Fibroblast of villous mesenchyme (primary cell): ENCODE measurements at places on chromosomes 4 and X. TPM values are rescaled to one million over a fixed set of nuclear protein-coding genes. Genes with fewer than 3 reads are reported as not detected.

The NIPAL1 gene
- 1.6 and 4.3 TPM in 2 replicates for total RNA-seq

The PNMA6A gene
- 0.32 and 0.43 TPM in 2 replicates for total RNA-seq

The NRK gene
- 0.32 and 4.7 TPM in 2 replicates for total RNA-seq

The IBSP gene
- total RNA-seq, result not detected in 2 replicates

The RNF212 gene
- 2.9 and 3.0 TPM in 2 replicates for total RNA-seq

The RENBP gene
- 4.3 and 12.6 TPM in 2 replicates for total RNA-seq

The CD99L2 gene
- 45.7 and 47.9 TPM in 2 replicates for total RNA-seq

The UGT2A2 gene
- not detected in 2 replicates for total RNA-seq

The NSUN7 gene
- total RNA-seq, result 0.32 and 0.86 TPM in 2 replicates

The ASB11 gene
- not detected in 2 replicates for total RNA-seq

The NHSL2 gene
- 9.7 and 9.9 TPM in 2 replicates for total RNA-seq

DNA sequence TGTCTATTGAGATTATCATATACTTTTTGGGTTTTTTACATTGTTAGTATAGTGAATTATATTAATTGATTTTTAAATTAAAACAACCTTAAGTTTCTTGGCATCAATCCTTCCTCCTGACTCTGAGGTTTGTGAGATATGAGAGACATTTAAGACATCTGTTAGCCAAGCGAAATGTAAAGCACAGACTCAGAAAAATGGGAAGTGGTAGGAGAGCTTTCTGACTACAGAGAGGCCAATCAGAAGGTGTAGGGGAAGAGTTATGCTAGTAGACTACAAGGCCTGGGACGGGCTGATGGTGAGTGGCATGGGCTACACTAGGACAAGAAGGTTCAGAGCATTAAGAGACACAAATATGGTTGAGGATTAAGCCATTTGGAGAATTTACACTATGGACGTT, 255.4 kb downstream of the PRDM5 start:
- DNase-seq, result no peak

DNA sequence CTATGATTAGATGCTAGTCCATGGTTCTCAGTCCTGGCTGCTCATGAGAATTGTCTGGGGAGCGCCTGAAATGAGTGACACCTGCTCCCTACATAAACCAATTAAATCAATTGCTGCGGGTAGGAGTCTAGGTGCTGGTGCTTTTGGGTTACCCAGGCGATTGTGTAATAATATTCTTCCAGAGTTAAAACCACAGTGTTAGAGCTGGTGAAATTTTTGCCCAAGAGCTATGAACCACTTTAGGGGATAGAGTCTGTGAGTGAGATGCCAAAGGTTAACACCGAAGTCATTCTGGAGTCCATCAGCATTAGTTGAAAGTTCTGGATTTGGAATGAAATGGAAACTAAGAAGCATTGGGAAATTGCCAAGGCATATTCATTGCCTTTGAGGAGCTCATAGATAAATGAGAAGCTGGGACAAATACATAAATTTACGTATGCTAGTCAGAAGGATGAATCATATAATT, 15.3 kb downstream of the PDK3 start:
- DNase-seq, result peak; percentile 43

DNA sequence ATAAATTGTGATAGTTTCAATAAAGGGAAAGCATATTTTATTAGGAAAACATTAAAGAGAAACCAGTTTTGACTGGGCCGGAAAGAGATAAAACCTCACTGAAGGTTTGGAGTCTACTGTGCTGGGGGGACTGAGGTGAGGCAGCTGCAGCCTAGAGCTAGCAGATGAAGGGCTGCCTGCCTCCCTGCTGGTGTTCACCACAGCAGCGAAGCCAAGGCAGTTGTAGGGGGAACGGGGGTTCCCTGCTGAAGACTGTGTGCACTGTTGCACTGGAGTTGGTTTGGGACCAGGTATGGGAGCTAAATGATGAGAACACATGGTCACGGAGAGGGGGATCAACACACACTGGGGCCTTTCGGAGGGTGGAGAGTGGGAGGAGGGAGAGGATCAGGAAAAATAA, 546.5 kb upstream of the SMIM31 start:
- DNase-seq, result no peak

- DNase-seq, result no peak
These were observed 218.8 kb downstream of the MAGEB17 start for GRCh38 chrX:16386126-16386525.

DNA sequence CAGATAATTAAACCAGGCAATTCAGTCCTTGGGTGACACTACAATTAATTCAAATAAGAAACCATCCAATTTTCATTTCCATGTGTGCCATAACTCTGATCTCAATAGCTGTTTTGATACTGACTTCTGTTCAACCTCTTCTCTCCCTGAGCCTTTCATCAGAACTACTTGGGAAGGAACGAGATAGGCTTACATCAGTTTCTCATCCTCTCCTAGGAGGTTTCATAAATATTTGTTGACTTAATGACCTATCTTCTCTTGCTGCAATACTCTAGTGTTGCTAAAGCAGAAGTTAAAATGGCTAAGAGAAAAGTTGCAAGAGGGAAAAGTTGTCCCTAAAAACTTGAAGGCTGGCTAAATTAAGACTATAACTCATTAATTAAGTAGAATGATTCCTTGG, 41.8 kb downstream of the PRKG2 start:
- DNase-seq, result peak; percentile 29

- DNase-seq, result no peak
These were observed 100.1 kb downstream of the CRLF2 start for GRCh38 chrX:1112321-1112720.

DNA sequence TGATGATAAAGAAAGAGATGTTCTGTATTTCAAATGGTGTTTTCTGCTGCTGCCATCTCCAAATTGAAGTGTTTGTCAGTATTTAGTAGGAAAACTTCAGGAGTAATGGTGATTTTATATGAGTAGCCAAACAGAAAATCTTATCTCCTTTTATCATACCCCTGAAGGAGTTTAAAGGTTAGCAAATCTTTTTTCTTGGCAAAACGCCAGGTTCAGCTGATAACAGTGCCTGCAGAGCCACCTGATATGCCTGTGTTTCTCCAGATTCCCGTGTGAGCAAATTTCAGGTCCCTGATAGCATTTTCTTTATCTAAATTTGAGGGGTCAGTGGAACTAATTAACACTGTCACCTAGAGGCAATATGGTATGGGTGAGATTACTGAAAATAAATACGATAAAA, 65.8 kb upstream of the ETNPPL start:
- DNase-seq, result no peak

DNA sequence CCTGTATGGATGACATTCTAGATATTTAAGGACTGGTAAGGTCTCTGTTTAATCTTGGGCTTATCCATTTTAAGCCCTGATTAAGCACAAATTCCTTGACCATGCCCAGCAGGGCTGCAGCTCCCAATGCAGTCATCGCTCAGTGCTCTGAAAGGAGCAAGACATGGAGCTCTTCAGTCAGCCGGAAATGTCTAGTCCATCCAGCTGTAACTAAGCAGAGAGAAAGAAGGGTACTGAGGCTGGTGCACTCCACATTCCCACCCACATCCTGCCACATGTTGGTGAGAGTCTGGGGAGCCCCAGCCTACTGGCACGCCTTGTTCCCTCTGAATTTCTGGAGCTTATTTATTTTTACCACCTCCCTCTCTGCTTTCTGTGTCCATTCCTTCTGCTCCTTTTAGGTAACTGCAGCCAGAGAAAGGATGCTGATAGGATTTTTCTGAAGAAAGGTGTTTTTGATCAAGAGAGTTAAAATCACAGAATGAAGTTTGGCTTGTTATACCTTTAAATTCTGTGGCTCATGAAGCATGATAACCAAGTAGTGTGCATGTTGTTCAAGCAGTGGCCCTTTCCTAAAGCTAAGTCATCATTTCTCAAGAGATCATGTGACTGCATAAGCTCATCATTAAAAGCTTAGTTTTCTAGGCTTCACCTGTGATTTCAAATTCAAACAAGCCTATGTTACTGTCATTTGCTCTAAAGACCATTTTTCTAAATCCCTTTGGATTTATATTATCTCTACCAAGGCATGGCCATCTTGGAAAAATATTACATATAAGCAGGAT, 74.0 kb downstream of the GALNT7 start:
- DNase-seq, result no peak

DNA sequence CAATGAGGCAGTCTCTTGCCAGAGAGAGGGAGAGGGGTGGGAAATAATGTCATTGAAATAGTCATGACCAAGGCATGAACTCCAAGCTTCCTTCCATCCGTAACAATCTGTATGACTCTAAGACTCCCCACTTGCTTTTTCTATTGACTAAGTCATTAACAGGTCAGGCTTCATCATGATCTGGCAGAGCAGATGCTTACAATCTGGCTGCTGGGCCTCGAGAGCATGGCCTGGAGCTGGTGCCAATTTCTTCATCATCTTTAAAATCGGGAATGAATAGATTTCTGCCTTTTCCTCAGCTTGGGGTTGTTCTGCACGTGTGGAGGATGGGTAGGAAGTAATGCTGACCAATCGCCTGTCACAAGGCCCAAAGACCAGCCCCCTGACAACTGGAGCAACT, 280.6 kb upstream of the CLNK start:
- DNase-seq, result no peak

GRCh38 chr4:100742045-100742444, 224.2 kb upstream of the EMCN start:
- DNase-seq, result peak; percentile 23

- no peak for DNase-seq
These were observed 156.7 kb downstream of the ATP10D start for GRCh38 chr4:47641755-47642154.

DNA sequence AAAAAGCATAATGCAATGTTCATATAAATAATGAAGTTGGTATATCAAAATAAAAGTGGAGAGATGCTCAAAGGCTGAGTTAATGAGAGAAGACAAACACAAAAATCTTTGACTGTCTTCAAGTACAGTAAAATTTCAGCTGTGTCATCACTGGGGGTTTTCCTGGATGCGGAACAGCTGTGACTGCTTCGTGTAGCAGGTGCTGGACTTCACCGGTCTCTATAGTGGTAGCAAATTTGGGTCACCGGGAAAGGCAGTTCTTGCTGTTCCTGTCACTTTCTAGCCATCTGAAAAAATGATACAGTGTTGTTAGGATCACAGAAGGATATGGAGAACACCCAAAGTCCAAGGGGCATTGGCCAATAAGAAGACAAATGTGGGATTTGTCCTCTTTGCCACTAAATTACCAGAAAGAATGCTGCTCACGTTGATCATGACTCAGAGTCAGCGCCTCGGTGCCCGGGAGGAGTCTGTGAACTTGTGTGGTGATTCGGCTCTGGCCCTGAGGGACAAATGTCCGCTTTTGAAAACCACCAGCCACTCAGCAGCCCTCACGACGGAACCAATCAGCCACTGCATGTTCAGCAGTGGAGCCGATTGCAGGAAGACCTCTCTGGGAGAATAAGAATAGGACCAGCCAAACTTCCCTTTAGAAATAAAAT, 230.1 kb upstream of the FAT1 start:
- DNase-seq, result no peak

GRCh38 chr4:151117371-151117962, 18.0 kb downstream of the RPS3A start:
- DNase-seq, result peak; percentile 75

- no peak for DNase-seq
These were observed 87.2 kb upstream of the PITX2 start for GRCh38 chr4:110710070-110710469.
